ENCODE measurements at places on chromosomes 3 and 15.
A peak's percentile ranks its signal among the peaks of the same experiment; 100 is the strongest.

GRCh38 chr15:77768107-77768506 lies 135.4 kb upstream of the LINGO1 start:
- DNase-seq: no peak

GRCh38 chr15:73704869-73705645 lies 20.9 kb downstream of the CD276 start:
- peak; percentile 61 for DNase-seq

- peak; percentile 11 for DNase-seq
Observed at GRCh38 chr3:124584552-124585391, 145.5 kb upstream of the UMPS start.

DNA sequence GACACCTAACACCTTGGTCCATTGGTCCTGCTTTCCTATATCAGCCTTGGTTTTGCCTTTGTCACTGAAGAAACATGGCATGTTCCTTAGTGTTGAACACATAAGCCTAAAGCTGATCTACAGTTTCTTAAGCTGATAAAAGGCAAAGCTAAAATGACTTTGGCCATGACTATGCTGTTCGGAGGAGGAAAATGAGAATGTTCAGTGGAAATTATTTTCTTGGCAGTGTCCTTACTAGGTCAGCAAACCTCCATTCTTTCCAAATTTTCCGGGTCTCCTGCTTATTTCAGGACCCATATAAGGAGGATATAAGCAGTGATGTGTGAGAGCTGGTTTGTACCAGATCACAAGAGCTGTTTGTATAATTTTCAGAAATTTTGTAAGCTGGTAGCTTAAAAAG lies 832.9 kb upstream of the CFAP20DC start:
- DNase-seq: no peak

GRCh38 chr15:52093539-52094510 lies 18.8 kb downstream of the BCL2L10 start:
- DNase-seq: no peak

- DNase-seq: no peak
Observed at GRCh38 chr3:116870379-116870778, 160.8 kb downstream of the TUSC7 start.

GRCh38 chr15:25248583-25249235 lies 190.1 kb downstream of the UBE3A start:
- DNase-seq: no peak

GRCh38 chr15:85000189-85000864 lies 18.7 kb downstream of the PDE8A start:
- DNase-seq: no peak

GRCh38 chr3:127074900-127075360 lies 92.0 kb downstream of the PLXNA1 start:
- no peak for DNase-seq

DNA sequence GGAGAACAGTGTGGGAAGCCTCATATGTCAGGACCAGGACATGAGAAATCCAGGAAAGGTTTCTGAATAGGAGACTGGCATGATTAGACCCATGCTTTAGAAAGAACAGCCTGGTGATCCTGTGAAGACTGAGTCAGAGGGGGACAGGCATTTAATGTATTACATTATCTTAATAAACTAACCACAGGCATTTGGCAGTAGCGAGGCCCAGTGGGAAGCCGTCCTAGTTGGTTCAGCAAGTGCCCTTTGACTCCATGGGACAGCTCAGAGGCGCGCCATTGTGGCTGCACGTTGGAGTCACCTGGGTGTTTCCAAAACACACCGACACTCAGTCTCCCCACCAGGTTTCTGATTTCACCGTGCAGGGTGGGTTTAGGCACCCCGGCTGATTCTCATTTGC lies 90.5 kb upstream of the DGKG start:
- no peak for DNase-seq

- no peak for DNase-seq
Observed at GRCh38 chr3:179308001-179308400, 14.8 kb upstream of the ZNF639 start.

DNA sequence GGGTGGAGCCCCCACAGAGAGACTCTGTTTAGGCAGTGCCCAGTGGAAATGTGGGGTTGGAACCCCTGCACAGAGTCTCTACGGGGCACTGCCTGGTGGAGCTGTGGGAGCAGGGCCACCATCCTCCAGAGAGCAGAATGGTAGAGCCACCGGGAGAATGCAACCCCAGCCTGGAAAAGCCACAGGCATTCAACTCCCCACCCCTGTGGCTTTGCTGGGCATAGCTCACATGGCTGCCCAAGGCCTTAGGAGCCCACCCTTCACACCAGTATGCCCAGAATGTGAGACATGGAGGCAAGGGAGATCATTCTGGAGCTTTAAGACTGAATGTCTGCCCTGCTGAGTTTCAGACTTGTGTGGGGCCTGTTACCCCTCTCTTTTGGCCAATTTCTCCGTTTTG lies 19.0 kb upstream of the CHCHD6 start:
- no peak for DNase-seq

GRCh38 chr3:28752290-28752689 lies 403.7 kb upstream of the AZI2 start:
- DNase-seq: no peak

DNA sequence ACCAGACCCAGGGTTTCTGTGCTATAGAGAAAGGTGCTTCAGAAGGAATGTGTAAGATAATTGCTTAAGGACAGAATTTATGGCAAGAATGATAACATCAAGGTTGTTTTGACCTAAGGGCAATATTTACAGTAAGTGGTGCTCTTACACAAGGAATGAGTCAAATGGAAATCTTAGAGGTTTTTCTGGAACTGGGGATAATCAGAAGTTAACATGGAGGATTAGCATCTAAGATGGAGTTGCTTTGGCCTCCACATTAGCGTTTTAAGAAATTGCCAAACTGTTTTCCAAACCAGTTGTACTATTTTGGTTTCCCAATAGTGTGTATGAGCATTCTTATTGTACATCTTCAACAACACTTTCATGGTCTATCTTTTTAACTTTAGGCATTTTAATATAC lies 3.1 kb downstream of the WDR93 start:
- DNase-seq: no peak

DNA sequence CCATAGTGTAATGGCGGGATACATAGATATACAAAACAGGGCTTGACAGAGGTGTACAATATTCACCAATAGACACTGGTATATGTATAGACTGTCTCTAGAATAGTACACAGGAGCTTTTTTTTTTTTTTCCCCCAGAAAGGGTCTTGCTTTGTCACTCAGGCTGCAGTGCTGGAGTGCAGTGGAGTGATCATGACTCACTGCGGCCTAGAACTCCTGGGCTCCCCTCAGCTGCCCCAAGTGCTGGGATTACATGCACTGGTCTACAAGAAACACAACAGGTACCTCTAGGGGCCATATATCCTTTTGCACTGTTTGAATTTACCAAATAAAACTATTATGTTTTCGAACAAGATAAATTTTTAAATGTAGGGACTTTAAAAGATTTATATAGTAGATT lies 12.3 kb downstream of the RHOA start:
- DNase-seq: no peak

DNA sequence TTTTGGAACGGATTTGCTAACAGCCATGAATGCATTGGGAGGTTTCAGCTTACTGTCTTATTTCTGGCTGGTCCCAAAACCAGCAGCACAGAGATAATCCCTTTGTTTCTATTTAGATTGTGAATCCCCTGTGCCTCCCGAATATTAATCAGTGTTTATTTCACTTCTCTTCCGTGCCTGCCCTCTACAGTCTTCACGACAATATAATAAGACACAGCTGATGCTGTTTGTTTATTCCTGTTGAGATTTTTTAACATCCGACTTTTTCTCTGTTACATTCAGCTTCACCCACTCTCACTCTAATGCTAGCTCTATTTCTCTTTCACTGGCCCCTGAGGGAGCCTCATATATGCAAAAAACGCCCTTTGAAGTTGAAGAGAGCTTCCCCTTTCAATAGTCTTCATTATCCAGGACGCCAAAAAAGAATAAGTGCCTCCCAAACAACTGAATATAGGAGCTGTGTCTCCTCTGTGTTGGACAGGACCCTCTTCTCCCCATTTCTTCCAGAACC lies 995.3 kb downstream of the ROBO2 start:
- DNase-seq: no peak

DNA sequence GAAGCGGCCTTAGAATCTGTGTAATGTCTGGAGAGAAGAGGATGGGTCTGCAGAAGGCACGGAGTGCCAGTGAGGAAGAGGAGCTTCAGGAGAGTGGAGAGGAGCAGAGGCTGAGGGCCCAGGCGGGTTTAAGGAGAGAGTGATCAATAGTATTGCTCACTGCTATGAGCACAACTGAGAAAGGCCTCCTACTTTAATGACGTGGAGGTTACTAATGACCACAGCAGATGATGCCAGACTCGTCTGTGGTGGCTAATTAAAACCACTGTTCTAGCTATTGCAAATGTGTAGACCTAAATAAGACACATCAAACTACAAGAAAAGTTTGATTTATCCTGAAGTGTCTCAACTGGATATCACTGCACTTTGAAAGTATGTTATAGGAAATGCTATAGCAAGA lies 33.2 kb downstream of the MTMR10 start:
- DNase-seq: no peak

DNA sequence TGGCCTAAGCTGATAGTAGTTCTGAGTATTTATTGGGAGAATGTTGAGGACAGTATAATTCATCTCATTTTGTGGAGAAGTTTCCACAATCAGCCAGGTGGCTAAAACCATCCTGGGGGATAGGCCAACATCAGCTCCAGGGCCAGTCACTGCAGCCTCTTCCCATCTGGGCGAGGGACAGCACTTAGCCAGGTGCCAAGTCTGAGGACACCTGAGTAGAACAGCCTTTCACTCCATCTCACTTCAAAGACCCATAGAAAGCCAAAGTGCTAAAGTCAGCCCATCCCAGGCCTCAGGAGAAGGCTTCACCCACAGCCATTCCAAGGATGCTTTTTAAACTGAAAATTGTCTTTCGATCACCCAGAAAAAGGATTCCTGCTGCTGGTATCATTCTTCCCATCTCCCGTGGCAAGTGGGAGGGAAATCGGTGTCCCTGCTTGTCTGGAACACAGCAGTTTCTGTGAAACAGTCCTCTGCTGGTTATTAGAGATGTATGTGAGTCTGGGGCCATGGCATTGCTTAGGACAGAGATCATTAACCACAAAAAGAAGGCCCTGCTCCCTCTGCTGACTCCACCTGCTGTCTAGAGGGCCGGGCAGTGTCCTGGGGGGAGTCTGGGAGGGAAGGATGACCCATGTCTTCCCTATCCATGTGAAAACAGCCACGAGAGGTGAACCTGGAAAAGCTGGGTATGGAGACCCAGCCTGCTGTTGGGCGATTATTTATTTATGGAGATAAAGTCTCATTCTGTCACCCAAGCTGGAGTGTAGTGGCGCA lies 9.6 kb downstream of the CALML4 start:
- DNase-seq: no peak

- DNase-seq: peak; percentile 38
Observed at GRCh38 chr3:152272771-152273242, 4.1 kb downstream of the MBNL1 start.

DNA sequence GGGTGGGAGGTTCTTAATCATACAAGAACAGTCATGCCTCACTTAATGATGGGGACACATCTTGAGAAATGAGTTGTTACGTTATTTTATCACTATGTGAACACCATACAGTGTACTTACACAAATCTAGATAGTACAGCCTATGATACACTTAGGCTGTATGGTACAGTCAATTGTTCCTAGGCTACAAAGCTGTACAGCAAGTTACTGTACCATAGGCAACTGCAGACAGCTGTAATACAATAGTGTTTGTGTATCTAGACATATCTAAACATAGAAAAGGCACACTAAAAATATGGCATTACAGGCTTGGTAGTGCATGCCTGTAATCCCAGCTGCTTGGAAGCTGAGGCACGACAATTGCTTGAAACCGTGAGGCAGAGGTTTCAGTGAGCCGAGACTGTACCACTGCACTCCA lies 55.7 kb upstream of the PLXND1 start:
- DNase-seq: no peak

DNA sequence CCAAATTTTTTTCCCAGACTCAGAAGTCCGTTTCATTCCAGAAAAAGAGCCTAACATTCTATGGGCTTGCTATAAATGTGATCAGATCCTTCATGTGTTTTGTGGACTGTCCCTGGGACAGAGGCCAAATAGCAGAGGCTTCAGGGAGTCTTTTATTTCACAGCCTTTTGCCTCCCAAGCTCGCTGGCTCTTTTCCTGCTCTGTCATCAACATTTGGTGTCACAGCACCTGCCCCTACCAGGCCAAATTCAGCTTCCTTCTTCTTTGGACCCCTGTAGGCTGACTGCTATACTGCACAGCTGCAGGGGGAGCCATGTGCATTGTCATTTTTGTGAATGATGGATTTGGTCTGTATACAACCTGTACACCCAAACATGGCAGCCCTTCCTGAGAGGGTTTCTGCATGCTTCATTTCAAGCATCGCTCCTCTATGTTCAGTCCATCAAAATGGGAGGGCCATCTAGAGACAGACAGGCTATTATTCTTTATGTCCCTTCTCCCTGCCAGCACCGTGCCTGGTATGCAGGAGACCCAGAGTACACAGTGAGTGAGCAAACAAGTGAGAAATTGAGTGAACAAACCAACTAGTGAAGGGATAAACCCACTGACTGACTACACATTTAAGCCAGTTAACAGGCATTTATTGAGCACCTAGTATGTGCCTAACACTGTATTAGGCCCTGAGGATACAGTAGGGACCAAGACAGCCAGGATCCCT lies 17.9 kb upstream of the RPP14 start:
- no peak for DNase-seq

DNA sequence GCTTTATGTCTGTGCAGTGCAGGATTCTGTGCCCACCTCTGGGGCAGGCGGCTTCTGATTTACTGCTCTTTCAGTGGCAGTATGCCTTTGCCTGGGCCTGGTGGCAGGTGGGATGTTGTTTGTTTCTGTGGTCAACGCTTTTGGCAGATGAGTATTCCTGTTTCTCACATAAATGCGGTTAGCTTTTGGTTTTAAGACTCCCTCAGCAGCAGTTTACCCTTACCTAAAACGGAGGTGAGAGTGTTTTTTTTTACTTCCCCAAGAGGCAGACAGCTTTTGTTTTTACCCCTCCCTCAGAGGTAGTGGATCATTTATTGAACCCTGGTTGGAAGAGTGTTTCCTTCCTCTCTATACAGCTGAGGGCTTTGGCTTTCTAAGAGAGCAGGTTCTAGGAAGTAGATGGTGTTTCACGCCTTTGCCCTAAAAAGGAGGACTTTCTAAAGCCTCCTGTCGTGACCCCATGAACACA lies 134.1 kb upstream of the PLSCR5 start:
- DNase-seq: no peak

- peak; percentile 60 for DNase-seq
Observed at GRCh38 chr15:58227706-58228543, 89.7 kb downstream of the AQP9 start.
